Right ventricle myocardium superior (tissue), 1 donor: ENCODE measurements at places on chromosomes 1 and 21. TPM values are rescaled to one million over a fixed set of nuclear protein-coding genes. Genes with fewer than 3 reads are reported as not detected.

DNA sequence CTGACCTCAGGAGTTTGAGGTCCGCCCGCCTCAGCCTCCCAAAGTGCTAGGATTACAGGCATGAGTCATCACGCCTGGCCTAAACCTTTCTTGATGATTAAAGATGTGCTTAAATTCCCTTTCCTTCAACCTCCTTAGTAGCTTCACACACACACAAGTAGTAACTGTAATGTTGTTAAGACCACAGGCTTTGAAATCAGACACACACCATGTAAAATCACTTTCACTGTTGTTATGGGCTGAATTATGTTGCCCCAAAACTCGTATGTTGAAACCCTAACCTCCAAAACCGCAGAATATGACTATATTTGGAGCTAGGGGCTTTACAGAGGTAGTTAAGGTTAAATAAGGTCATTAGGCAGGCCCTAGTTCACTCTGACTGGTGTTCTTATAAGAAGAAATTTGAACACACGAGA, 180.2 kb downstream of the NR5A2 start:
- DNase-seq, result no peak

- DNase-seq, result no peak
Observed at GRCh38 chr1:192066202-192066601, 92.1 kb upstream of the RGS18 start.

IQGAP3 gene
- 0.56 TPM for total RNA-seq

DNA sequence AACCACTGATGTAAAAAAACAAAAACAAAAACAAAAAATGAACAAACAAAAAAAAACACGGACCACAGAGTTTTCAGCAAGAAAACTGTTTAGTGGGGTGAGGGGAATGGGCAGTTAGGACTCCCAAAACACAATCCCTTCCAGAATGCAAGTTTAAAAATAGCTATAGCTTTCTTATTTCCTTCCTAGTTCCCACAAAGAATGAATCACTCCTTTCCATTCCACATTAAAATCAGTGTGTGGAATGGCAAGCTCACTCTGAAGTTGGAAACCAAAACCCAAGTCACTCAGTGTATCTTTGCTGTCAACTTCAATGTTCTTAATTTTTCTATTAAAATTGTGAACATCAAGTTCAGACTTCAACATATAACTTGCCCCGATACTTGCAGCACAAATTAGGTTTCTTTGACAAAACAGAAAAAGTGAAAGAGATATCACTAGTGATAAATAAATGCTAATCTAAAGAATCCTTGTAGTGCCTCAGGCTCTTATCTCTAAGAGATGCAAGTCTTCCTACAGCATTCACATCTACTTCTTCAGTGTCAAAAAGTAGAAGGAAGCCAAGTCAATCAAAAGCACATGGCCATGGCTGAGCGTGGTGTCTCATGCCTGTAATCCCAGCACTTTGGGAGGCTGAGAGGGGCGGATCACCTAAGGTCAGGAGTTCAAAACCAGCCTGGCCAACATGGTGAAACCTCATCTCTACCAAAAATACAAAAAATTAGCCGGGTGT, 45.5 kb downstream of the TOR3A start:
- DNase-seq, result no peak
